ENCODE measurements at places on chromosomes 7 and 10. TPM values are rescaled to one million over a fixed set of nuclear protein-coding genes. Genes with fewer than 3 reads are reported as not detected.

- no peaks in the 10 kb centered on the region for H3K36me3 ChIP-seq
- H3K4me3 ChIP-seq: no peak overlapping the region
- no peak overlapping the region for H3K27ac ChIP-seq
- DNase-seq: no peak
These were observed 15.5 kb downstream of the TECPR1 start for GRCh38 chr7:98236355-98237185.

DNA sequence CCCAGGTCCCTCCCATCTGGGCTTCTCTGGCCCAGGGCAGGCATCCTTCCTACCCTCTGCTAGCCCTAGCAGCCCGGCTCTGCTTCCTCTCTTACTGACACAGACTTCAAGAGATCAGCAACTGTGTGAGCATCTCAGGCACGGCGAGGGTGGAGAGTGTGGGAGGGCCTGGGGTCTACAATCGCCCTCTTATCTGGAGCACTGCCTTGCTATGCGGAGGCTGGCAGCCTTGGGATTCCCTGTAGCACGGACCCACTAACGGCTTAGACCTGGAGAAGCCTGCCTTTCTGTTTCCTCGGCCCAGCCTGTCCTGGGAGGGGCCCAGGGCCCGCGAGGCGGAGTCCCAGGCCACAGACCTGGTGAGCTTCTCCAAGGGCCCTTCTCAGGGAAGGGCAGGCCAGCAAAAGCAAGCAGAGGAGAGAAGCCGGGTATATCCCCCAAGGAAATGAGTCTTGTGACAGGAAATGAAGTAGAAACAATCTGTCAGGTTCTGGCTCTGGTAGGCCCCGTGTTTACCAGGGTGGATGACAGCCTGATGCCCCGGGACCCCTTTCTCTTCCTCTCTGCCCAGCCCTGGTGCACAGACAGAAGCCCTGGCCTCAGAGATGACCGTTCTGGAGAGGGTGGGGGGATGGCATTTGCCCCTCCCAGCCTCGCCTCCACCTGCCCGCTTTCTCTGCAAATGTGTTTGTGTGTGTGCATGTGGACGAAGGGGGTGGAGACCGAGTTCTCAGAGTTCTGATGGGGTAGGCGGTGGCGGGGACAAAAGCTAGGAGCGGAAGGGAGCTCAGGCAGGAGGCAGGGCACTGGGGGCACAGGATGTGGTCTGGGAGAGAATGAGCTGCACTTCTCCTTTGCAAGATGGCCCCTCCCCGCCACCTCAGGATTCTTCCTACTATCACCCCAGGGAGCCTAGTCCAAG is 2.5 kb downstream of the LRCH4 start:
- peak overlapping the region; percentile 1 for H3K27ac ChIP-seq
- H3K4me3 ChIP-seq: no peak overlapping the region
- H3K36me3 ChIP-seq: peaks cover 9% of the 10 kb centered on the region

- H3K4me3 ChIP-seq: no peak overlapping the region
- no peaks in the 10 kb centered on the region for H3K27me3 ChIP-seq
- H3K27ac ChIP-seq: no peak overlapping the region
- no peak for DNase-seq
These were observed 2.6 kb upstream of the MYL7 start for GRCh38 chr7:44143646-44144250.

DNA sequence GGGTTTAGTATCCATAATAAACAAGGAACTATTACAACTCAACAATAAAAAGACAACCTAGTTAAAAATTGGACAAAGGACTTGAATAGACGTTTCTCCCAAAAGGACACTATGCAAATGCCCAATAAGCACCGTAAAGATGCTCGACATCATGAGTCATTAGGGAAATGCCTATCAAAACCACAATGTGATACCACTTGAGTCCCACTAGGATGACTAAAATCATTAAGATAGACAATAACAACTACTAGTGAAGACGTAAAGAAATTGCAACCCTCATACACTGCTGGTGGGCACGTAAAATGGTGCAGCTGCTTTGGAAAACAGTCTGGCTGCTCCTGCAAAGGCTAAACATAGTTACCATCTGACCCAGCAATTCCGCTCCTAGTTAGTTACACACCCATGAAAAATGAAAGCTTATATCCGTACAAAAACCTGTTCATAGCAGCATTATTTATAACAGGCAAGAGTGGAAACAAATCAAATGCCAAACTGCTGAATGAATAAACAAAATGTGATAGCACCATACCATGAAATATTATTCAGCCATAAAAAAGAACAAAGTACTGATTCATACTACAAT is 17.3 kb downstream of the CCDC3 start:
- peak; percentile 51 for DNase-seq
- H3K27me3 ChIP-seq: no peaks in the 10 kb centered on the region
- no peaks in the 10 kb centered on the region for H3K36me3 ChIP-seq
- no peak overlapping the region for H3K4me3 ChIP-seq

DNA sequence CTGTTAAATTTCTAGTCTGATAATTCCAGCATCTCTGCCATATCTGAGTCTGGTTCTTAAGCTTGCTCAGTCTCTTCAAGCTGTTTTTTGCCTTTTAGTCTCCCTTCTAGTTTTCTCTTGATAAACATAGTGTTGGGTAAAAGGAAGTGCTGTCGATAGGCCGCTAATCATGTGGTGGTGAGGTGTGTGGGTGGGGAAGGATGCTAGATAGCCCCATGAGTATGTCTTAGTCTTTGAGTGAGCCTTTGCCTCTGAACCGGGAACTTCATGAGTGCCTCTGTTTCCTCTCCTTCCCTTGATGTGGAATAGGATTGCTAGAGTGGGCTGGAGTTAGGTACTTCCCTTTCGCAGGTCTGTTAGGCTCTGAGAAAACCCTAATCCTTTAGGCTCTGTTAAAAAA is 441.8 kb downstream of the INHBA start:
- H3K27ac ChIP-seq: no peak overlapping the region
- H3K36me3 ChIP-seq: no peaks in the 10 kb centered on the region
- H3K27me3 ChIP-seq: no peaks in the 10 kb centered on the region
- H3K4me1 ChIP-seq: no peaks in the 10 kb centered on the region
- no peak for DNase-seq

DNA sequence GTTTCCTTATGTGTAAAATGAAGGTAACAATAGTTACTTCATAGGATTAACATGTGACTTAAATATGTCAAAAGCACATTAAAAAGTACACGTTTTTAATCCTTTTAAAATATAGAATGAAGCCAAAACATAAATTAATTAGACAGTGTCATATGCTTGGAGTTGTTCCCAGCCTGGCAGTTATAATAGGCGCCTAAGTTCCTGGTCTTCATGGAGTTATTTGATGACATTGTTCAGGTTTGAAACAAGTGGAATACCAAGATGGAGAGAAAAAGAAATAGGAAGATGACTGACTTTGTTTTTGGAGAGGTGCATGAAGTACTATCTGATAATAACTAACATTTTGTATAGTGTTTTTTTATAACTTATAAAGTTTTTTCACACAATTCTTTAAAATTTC is 67.3 kb downstream of the ZNRF2 start:
- H3K4me3 ChIP-seq: no peak overlapping the region
- H3K27ac ChIP-seq: no peak overlapping the region
- no peaks in the 10 kb centered on the region for H3K36me3 ChIP-seq

DNA sequence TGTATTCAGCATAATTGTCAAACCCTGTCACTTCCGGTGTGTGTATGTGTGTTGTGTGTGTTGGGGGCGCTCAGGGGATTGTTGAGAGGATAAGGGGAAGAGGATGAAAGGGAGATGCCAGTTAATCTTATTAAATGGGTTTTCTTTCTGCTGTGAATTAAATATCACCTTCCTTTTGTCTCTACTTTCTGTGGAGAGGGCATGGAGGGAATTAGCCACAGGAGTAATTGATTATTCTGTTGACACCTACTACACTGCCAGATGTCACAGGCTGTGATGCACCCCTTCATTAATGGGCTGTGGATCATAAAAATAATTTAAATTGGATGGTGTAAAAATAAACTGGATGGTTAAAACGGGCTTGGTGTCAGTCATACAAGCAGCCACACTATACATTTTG is 311.9 kb downstream of the MDFIC start:
- H3K27me3 ChIP-seq: no peaks in the 10 kb centered on the region
- no peak overlapping the region for H3K4me3 ChIP-seq
- no peak for DNase-seq
- no peaks in the 10 kb centered on the region for H3K36me3 ChIP-seq
- H3K27ac ChIP-seq: no peak overlapping the region

DNA sequence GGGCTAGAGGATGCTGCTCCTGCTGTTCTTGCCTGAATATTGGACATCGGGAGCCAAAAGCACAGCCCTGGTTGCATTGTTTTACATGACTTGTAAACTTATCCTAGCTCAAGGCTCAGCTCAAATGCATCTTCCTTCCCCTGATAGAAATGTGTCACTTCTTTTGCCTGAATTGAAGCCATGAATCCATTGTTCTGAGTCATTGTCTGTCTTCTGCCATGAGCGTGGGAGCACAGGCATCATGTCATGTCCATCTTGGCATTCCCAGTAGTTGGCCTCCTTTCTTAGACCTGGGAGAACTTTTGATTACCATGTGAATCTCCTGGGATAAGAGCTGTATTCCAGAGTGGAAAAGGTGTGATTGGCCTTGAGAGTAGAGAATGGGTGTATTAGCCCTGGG is 54.1 kb upstream of the OPN4 start:
- no peaks in the 10 kb centered on the region for H3K4me1 ChIP-seq
- DNase-seq: no peak
- no peak overlapping the region for H3K27ac ChIP-seq
- H3K4me3 ChIP-seq: no peak overlapping the region

GRCh38 chr10:105743343-105744056 is 1102.4 kb downstream of the SORCS3 start:
- no peaks in the 10 kb centered on the region for H3K36me3 ChIP-seq
- no peak for DNase-seq
- H3K4me3 ChIP-seq: no peak overlapping the region
- H3K27me3 ChIP-seq: no peaks in the 10 kb centered on the region
- no peaks in the 10 kb centered on the region for H3K4me1 ChIP-seq
- no peak overlapping the region for H3K27ac ChIP-seq

- no peak overlapping the region for H3K4me3 ChIP-seq
- no peaks in the 10 kb centered on the region for H3K27me3 ChIP-seq
- no peak for DNase-seq
- no peaks in the 10 kb centered on the region for H3K36me3 ChIP-seq
- peaks cover 23% of the 10 kb centered on the region for H3K4me1 ChIP-seq
- no peak overlapping the region for H3K27ac ChIP-seq
These were observed 147.1 kb upstream of the LYZL1 start for GRCh38 chr10:29141761-29142160.

FAM3C gene
- 322 TPM for total RNA-seq

GRM3 gene
- total RNA-seq: not detected

PIP gene
- total RNA-seq: not detected
